AG04449 (cell line): ENCODE measurements at places on chromosomes 1 and 21.

- no peak for DNase-seq
Observed at GRCh38 chr21:29349702-29350101, 51.0 kb downstream of the BACH1 start.

DNA sequence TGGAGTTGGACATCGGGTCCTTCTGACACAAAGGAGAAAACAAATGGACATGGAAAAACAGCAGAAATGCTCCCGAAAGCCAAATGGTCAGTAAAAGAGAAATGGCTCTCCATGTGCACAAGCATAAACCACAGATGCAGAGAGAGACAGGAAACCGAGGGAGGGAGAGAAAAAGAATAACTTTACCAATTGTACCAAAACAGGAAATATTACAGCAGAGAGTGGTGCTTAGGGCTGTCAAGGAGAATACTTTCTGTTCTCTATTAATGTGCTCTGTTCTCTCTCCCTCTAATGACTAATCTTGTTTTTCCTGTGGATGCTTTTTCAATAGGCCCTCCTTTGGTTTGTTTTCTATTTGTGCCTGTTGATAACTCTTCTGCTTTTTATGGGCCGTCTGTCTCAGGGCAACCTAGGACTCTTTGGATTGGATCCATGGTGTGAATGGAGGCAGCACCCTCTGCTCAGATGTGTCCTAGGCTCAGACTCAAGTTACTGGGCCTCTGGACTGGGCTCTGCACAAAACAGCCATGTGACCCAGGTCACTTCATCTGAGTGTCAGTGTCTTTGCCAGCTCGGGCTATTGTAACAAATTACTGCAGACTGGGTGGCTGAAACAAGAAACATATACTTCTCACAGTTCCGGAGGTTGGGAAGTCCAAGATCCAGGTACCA is 663.0 kb downstream of the NPHP4 start:
- no peak for DNase-seq

DNA sequence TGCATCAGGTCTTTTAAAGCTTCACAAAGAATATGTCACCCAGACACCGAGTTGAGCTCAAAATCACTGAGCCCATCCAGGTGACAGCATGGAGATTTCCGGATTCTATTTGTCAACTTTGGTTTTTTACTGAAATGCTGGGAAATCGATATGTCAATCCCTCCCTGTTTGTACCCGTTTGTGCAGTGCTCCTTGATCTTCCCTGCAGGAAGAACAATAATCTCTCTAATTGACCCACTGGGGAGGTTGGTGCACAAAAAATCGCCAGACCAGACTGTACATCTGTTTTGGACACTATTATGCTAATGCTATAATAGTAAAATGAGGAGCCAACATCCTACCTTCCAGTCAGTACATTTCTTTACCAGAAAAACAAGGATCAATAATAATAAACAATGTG is 1.8 kb downstream of the BARHL2 start:
- DNase-seq = no peak

- no peak for DNase-seq
Observed at GRCh38 chr1:68376441-68376840, 73.3 kb downstream of the RPE65 start.

DNA sequence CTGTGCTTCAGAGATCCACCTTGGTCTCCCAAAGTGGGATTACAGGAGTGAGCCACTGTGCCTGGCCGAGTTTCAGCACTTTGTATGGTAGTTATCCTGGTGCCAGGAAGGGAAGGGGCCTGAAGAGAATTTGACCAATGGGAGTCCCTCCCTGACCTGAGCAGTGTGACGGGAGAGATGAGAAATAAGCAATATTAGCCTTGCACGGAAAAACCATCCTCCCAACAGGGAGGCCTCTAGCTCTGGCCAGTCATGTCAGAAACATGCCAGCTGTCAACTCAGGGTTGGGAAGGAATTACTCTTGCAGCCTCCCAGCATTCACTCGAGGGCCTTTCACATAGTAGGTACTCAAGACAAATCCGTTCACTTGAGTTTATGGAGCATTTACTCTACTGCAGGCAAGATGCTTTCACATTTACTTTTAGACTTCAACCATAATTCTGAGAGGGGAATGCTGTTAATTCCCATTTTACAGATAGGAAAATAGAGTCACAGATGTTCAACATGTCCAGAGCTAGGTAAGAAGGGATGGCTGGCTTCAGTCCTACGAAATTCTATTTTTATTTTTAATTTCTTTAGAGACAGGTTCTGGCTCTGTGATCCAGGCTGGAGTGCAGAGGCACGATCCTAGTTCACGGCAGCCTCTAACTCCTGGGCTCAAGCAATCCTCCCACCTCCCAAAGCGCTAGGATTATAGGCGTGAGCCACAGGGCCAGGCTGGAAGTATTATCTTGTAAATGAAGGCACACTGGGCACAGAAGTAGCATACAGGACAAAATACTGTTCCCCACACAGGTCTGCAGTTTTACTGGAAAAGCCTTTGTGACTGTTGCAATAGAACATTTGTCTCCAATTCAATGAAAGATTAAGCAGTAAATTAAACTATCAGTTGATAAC is 3.2 kb upstream of the ATP13A2 start:
- no peak for DNase-seq

- no peak for DNase-seq
Observed at GRCh38 chr1:93352376-93352775, 6.7 kb downstream of the DR1 start.

GRCh38 chr21:31337996-31338907 is 5.8 kb downstream of the TIAM1 start:
- no peak for DNase-seq

DNA sequence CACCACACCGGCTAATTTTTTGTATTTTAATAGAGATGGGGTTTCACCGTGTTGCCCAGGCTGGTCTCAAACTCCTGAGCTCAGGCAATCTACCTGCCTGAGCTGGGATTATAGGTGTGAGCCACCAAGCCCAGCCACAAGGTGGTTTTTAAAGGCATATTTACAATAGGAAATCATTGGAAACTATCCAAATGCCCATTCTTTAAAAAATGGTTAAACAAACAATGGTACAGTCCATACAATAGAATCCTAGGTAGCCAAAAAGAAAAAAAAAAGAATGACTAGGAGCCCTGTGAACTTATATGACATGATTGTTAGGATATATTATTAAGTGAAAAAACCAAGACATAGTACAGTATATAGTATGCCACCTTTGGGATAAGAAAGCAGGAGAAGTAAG is 5.3 kb downstream of the ATP2B4 start:
- no peak for DNase-seq

DNA sequence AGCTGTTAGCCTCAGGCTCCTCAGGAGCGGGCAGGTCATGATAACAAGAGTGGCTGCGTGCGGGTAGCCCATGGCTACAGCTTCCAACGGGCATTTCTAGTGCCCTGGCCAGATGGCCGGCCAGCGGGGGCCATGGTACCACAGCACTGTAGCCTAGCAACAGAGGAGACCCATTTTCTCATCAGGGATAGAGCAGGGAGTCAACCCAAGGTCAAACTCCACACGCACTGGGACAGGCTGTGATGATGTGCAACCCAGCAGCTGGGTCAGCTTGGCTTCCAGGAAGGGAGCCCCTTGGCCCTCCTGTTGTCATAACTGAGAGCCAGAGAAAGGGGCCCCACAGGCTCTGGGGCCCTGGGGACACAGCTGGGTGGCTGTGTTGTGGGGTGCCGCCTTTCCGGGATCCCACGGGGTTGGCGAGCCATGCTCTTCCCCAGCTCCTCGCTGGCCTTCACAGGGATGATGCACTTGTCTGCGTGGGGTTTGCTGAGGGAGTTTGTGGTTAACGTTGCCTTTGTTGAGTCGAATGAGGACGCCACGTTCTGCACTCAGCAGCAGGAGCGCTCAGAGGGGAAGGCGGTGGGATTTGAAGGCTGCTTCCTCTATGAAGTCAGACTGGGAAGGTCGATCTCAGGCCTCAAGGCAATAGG is 46.3 kb downstream of the COL18A1 start:
- DNase-seq = no peak

GRCh38 chr1:62184336-62184735 is 10.3 kb upstream of the L1TD1 start:
- DNase-seq = no peak

DNA sequence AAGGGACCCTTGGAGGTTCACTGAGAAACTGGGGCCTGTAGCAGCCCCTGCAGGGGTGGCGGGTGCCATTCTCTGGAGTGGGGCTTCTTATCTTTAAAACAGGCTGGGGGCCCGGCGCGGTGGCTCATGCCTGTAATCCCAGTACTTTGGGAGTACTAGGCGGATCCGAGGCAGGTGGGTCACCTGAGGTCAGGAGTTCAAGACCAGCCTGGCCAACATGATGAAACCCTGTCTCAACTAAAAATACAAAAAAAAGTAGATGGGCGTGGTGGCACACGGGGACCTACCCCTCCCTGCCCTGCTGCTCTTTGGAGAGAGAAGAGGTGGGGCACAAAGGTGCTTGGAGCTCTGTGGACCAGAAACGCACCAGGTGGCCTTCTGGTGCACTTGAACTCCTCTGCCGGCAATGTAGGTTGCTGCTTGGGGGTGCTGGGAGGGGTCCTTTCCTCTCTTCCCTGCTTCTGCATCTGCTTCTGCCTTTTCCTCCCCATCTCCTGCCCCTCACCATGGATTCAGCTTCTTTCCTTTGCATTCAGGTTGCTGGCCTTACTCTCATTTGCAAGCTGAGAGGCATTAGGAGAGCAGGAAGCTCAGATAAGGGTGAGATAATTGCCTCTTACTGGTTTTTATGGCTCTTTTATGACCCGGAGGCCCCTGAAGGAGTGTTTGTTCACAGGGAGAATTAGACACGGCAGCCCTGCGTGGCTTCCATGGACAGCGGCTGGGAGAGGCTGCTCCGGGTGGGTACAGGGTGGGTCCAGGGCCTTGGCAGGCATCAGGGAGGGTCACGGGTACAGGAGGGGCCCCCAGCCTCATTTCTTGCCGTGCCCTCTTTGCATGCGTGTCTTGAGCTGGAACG is 57.4 kb downstream of the ARHGEF10L start:
- DNase-seq = no peak

DNA sequence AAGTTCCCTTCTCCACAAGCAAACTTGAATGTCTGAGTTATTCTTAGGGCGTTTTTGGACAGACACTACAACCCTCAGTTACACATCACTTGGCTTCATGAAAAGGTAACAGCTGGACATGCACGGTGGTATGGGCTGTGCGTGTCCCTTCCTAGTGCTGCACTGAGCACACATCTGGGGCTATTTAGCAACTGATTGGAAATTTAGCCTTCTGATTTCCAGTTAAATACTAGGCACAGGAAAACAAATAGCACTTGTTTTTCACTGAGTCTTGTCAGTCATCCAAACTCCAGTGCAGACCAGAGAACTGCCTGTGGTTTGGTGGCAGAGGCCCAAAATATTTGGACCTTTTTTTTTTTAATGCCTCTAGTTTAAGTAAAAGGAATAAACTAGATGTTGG is 134.7 kb downstream of the TGFBR3 start:
- DNase-seq = no peak

DNA sequence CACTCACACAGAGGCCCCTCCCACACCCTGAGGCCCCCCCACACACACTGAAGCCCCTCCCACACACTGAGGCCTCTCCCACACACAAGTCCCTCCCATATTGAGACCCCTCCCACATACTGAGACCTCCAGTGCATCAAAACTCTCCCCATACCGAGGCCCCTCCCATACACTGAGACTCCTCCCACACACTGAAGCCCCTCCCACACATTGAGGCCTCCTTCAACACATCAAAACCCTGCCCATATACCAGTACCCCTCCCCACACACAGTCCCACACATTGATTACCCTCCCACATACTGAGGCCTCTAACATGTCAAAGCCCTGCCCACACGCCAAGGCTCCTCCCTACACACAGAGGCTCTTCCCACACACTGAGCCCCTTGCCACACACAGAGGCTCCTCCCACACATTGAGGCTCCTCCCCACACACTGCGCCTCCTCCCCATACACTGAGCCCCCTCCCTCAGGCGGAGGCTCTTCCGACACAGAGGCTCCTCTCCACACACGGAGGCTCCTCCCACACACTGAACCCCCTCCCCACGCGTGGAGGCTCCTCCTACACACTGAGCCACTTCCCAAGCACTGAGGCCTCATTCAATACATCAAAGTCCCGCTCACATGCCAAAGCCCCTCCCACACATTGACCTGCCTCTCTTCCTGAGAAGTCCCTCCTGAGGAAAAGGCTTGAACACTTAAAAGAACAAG is 392.3 kb downstream of the CAMTA1 start:
- DNase-seq = no peak

DNA sequence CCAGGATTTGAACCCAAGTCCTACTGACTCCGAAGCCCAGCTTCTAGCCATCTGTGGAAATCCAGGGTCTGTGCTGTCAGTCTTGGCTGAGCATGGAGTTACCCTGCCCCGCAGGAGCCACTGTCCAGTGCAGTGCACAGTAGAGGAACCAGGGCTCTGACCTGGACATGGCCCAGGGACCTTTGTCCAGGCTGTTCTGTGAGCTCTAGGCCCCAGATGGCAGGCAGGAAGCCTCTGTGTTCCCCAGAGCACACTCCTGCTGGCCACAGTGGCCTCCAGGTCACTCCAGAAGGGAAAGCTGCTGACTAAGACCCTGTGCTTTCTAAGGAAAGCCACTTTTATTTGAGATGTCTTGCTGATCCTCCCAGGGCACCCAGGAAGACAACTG is 13.8 kb downstream of the S100A7A start:
- no peak for DNase-seq

DNA sequence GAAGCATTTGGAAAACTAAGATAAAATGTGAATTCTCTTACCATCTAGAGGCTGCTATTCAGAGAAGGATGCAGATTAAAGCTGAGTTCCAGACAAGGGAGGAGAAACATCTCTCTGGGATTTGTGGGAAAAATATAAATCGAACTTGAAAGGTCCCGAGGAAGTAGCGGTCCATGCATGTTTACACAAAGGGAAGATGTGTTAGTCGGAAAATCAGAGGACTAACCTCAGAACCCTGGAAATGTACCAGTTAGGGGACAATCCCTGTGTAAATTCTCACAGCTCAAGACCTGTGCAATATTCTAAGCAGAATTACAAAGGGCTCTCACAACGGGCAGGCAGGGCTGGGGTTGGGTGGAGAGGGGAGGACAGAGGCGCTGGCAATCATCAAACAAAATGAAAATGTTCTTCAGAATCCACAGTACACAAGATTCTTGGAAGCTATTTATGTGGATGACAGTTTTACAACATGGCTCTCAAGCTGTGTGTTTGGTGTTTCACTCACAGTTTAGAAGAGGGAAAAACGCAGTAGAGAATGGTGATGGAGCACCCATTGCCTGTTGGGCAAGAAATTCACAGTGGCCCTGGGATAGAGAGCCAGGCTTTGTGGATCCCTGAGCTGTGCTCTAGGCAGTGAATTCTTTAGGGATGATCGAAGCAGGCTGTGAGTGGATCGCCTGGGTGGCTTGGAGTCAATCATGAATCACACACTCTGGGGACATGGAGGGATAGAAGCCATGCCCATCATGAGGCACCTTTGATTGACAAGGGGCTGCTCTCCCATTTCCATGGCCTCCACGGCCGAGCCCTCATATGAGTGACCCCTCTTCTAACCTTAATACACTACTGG is 47.6 kb downstream of the KCNJ6 start:
- no peak for DNase-seq

- no peak for DNase-seq
Observed at GRCh38 chr21:14690886-14691285, 144.8 kb upstream of the SAMSN1 start.

- no peak for DNase-seq
Observed at GRCh38 chr1:147784941-147785340, 24.5 kb upstream of the GJA5 start.
